ENCODE measurements at places on chromosomes 4 and X.

DNA sequence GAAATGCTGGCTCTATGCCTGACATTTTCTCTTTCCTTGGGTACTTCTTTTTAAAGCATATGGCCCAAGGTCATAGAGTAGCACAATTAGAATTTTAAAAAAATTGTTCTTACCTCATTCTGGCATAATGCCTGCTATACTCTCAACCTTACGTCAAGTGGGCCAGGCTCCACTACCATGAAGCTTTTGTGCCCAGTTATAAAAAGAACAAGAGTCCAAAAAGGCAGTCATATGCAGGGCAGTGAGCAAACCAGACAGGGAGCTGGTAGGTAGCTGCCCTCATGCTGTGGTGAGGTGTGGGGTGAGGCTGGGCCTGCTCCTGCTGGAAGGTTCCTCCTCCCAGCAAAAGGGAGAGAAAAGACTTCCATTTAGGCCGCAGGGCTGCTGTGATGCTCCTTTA, 64.4 kb upstream of the UCP1 start:
- no peak for DNase-seq

DNA sequence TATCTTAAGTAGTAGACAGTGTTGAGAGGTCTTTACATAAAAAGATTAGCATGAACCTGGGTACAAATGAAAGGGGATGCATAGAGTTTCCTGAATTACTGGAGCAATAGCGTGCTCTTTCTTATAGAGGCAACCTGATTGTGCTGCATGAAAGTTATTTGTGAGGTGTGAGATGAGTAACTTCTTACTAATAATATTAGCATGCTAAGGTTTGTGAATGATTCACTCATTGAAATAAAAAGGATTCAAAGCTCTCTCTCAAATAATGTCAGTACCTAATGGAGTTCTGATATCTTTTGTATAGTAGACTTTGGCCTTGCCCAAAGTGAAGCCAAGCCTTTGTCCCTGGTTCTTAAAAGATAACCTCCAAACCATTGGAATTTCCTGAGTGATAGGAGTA, 131.0 kb upstream of the CXXC4 start:
- no peak for DNase-seq

DNA sequence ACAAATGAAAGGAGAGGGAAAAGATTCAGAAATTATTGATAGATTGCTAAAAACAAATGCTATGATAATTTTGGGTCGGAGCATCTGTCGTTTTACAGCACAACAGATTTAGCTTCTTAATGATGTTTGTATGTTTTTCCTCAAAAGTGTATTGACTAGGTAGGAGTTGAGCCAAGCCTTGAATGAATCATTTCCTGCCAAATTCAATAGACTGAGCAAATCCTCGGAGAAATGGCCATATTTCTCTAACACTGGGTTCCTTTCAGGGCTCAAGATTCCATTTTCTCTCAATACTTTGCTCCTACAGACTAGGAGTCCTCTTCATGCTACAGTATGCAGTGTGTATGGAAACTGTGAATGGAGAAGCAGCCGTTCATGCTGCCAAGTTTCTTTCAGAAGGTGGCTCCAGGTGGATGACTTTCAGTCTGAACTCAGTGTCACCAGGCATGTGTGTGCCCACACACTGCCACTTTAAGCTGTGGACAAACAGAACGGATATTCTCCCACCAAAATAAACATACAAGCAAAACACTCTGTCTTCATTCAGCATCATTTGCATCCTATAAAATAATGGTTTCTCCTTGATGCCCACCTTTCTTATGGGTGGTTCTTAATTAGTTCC, 146.0 kb downstream of the TBL1X start:
- no peak for DNase-seq

DNA sequence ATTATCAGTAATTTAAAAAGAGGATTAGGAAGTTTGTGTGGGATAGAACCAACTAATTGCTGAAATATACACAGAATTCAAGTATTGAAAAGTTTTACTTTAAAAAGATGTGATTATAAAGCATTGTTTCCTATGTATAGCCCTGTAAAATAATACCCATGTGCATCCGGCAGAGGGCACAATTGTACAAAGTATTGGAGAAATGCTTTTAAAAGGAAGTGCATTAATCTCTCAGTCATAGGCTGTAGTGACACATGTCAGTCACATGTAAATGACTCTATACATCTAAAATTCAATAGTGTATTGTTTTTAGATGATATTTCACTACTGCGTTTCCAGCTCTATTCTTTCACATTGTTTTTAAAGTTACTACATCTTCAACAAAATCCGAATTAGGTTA, 9.7 kb upstream of the GEMIN8 start:
- DNase-seq, result peak; percentile 23

DNA sequence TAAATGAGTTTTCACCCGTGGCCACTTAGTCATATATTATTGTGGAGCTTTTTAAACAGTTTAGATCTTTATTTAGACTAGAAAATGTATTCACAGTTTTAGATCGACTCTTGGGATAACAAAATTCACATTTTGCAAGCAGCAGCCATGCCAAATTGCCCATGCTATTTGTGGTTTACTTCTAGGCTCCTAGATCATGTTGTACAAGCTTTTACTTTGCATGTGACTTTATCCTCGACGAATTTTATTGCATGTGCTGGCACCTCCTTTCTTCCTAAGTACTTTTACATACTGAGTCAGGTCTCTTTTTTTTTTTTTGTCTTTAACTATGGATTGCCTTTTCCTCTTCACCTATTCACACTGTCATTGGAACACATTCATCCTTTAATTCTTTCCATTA, 23.2 kb downstream of the BBS12 start:
- no peak for DNase-seq

DNA sequence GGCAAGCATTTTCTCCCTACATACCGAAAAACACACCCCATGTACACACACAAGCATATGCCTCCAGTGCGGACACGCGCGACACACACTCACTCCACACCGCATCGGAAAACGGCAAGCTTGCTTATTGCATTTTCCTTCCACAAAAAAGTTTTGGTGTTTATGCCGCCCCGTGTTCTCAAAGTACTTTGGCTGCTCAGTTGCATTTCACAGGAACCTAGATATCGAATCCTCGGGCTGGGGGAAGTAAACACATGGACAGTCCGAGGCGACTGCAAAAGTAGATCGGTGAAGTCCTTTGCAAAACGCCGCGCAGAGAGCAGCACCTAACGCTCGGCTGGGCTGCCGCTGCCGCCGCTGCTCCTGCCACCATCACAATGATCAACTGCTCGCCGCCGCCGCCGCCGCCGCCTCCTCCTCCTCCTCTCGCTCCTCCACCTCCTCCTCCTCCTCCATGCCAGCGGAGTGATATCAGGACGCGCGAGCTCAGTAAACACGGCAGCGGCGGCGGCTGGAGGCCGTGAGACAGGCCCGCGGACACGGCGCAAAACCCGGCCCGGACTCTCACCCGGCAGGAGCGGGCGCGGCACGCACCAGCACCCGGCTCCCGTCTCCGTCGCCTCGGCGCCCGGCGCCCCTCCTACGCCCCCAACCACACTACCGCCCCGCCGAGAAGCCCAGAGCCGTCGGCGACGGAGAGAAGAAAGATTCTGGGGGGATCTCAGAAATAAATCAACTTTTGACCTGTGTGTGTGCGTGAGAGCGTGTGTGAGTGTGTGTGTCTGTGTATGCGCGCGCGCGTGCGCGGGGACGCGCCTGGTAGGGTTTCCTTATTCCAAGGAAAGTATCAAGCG, at the start of gene MAML3:
TSS of gene MAML3 (minus strand) at position 467 of the 854 bp plus-strand sequence. CDS start 857 bp downstream, outside the sequence.
- peak; percentile 82 for DNase-seq

- no peak for DNase-seq
These were observed 48.3 kb downstream of the AMELX start for GRCh38 chrX:11341274-11342201.

- DNase-seq, result no peak
These were observed 87.3 kb upstream of the WDR1 start for GRCh38 chr4:10203851-10204250.

GRCh38 chr4:69799337-69799736, 38.9 kb upstream of the SULT1B1 start:
- DNase-seq, result no peak

- no peak for DNase-seq
These were observed 116.7 kb upstream of the ADRA2C start for GRCh38 chr4:3649491-3649890.

- no peak for DNase-seq
These were observed 50.9 kb downstream of the SEL1L3 start for GRCh38 chr4:25811841-25812240.

GRCh38 chr4:170805352-170805751, 715.6 kb upstream of the AADAT start:
- DNase-seq, result no peak

DNA sequence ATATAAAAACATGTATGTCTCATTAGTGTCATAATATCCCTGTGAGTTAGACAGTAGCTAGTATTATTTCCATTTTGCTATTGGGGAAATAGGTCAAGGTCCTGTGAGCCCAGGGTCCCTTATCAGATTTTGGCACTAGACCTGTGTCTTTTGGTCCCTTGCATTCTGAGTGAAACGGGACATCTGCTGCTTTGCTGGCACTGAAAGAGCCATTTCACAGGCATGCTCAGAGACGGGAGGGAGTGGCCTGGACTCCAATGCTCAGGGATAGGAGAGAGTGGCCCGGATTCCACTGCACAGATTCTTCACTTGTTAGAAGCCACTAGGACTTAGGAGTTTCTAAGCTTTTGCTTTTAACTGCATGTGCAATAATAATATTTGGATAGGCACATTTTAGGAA, 177.2 kb downstream of the TSPAN5 start:
- no peak for DNase-seq

GRCh38 chrX:55777596-55777995, 60.0 kb downstream of the RRAGB start:
- DNase-seq, result no peak

DNA sequence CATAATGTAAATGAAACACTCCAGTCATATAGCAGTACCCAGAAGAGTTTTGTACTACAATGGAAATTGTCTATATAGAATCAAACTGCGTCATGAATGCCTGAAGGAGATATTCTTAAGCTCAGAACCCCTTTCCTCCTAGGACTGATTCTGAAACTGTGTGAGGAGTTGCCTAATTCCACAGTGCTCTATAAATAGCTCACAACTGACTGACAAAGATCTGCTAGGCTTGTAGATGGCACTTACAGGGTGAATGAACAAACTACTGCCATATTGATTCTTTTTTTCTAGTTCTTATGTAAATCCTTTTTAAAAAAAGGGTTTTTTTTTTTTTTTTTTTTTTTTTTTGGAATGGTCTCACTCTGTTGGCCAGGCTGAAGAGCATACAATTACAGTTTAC, 30.1 kb upstream of the UGT2B17 start:
- no peak for DNase-seq

GRCh38 chr4:134018846-134019245, 182.7 kb downstream of the PABPC4L start:
- DNase-seq, result no peak

Data from activated T-helper 2 cell treated with anti-CD3 and anti-CD28 coated beads, Interferon-gamma antibody, Interleukin-2, Interleukin-4, amounts not matched to agents 10 μg/mL and 5 μg/mL and 100 μg/mL, durations not matched to agents 14 hours and 24 hours and 36 hours (primary cell).